ENCODE measurements at places on chromosomes 12 and 14. TPM values are rescaled to one million over a fixed set of nuclear protein-coding genes. Genes with fewer than 3 reads are reported as not detected.

- H3K27ac ChIP-seq, result peak overlapping the region; percentile 80
- peaks cover 50% of the 10 kb centered on the region for H3K36me3 ChIP-seq
- no peaks in the 10 kb centered on the region for H3K27me3 ChIP-seq
- DNase-seq, result no peak
Observed at GRCh38 chr12:128817111-128818015, 6.4 kb downstream of the SLC15A4 start.

DNA sequence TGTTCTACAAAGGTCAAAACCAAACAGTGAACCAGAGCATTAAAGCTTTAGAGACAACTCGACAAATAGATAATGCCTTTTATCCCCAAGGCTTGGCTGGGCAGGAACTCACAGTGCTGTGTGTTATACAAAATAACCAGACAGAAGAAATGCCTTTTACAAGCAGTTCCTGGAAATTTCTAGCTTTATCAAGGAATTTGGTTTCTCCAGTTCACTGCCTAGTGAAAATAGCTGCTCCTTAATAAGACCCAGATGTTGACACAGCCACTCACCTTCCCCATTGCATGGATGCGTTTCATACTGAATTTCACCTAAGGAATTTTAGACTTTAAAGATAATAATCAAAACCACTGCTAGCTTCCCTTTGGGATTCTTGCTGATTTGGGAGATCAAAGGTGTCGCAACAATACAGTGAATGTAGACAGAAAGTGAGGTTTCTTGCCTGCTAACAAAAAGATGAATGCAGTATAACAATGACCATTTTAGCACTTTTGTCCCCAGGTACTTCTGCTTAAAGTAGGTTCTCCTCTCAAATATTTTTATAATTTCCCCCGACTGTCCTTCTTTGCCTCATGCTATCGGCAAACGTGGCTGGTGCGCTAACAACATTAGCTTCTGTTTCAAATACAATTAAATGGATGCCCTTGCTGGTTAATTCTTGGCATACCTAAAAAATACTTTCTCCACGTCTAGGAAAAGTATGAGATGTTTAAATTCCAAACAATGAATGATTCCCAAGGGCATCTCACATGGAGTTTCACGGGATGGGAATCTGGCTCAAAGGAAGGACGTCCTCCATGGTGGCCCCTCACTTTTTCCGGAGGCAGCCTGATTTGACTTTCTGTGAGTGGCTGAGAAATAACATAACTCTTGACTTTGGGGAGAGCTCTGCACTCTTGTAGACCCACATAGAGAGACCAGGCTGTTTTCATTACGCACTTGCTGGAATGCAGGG lies 162.4 kb downstream of the C12orf75 start:
- no peak overlapping the region for H3K4me3 ChIP-seq
- no peak for DNase-seq
- H3K27me3 ChIP-seq, result peaks cover 5% of the 10 kb centered on the region

DNA sequence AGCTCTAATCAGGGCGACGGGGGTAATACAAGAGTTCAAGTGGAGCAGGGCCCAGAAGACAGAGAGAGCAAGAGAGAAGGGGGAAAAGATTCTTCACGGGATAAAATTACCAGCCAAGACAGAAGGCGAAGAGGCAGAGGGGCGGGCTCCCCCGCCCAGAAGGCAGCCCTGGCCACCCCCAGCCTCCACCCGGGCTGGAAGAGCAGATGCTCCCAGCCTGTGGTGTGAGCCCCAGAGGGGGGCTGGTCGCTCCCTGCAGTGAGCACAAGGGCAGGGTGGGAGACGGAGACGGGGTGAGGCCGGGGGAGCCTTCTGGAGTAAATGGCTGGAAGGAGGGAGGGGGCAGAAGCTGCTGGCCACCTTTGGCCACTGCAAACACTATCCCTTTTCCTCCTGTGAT lies 1035.6 kb downstream of the VRK1 start:
- no peaks in the 10 kb centered on the region for H3K4me1 ChIP-seq
- no peak overlapping the region for H3K27ac ChIP-seq
- H3K36me3 ChIP-seq, result no peaks in the 10 kb centered on the region
- no peaks in the 10 kb centered on the region for H3K27me3 ChIP-seq
- DNase-seq, result no peak
- no peak overlapping the region for H3K4me3 ChIP-seq

DNA sequence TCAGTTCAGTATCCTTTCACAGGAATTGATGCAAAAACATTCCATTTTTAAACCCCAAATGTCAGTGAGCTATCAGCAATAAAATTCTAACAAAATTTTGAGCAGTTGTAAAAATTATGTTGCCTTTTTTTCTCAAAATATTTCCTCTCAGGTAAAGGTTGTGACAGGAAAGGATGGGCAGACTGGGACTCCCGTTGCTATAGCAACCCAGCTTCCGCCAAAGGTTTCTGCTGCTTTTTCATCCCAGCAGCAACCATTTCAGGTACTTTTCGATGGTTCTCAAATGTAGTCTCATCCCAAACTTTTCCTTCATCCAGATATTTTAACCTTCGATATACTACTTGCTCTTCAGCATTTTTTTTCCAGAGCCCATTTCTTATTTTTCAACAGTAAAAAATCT lies 13.6 kb downstream of the EP400 start:
- no peaks in the 10 kb centered on the region for H3K27me3 ChIP-seq
- H3K27ac ChIP-seq, result no peak overlapping the region
- H3K36me3 ChIP-seq, result peaks cover 50% of the 10 kb centered on the region
- no peak overlapping the region for H3K4me3 ChIP-seq
- H3K4me1 ChIP-seq, result peaks cover 52% of the 10 kb centered on the region
- no peak for DNase-seq

- no peaks in the 10 kb centered on the region for H3K27me3 ChIP-seq
- no peak for DNase-seq
- H3K4me3 ChIP-seq, result no peak overlapping the region
- H3K36me3 ChIP-seq, result no peaks in the 10 kb centered on the region
- H3K4me1 ChIP-seq, result no peaks in the 10 kb centered on the region
Observed at GRCh38 chr12:74455429-74455828, 82.2 kb upstream of the ATXN7L3B start.

The SLC8A3 gene
- 0.13 TPM for total RNA-seq

The ANKRD33 gene
- total RNA-seq, result not detected

The SVOP gene
- not detected for total RNA-seq

Measured in activated B cell treated with CpG ODN at 0.5 μM for 24 hours (primary cell).